Activated B cell treated with CpG ODN at 0.5 μM for 24 hours (primary cell): ENCODE measurements at places on chromosomes 16 and 17. TPM values are rescaled to one million over a fixed set of nuclear protein-coding genes. Genes with fewer than 3 reads are reported as not detected.

The NAT9 gene
- total RNA-seq, result 59.4 and 79.7 TPM in 2 replicates

The TPSB2 gene
- total RNA-seq, result not detected in 2 replicates

The SHISA6 gene
- total RNA-seq, result not detected in 2 replicates

The ATP1B2 gene
- total RNA-seq, result not detected in 2 replicates

The GAST gene
- total RNA-seq, result not detected in 2 replicates

The DOK4 gene
- 0.66 and 0.73 TPM in 2 replicates for total RNA-seq

The GRIN2C gene
- total RNA-seq, result not detected in 2 replicates

The KRTAP4-4 gene
- total RNA-seq, result not detected in 2 replicates

The CLEC3A gene
- total RNA-seq, result not detected in 2 replicates

The RPA1 gene
- 99.8 and 109 TPM in 2 replicates for total RNA-seq

The C16orf89 gene
- not detected in 2 replicates for total RNA-seq

The GPR139 gene
- not detected in 2 replicates for total RNA-seq

The ATP6V0D1 gene
- 70.2 and 74.5 TPM in 2 replicates for total RNA-seq

The TP53TG3 gene
- total RNA-seq, result not detected in 2 replicates

The PIMREG gene
- 0.27 and 0.69 TPM in 2 replicates for total RNA-seq

The OTOA gene
- 0.42 and 0.60 TPM in 2 replicates for total RNA-seq

The MT1H gene
- 1.3 TPM in 1 of 2 replicates, not detected in the other for total RNA-seq

The TRAPPC2L gene
- 38.7 and 54.8 TPM in 2 replicates for total RNA-seq

The PDPR gene
- total RNA-seq, result 20.9 and 22.1 TPM in 2 replicates

The HSD11B2 gene
- total RNA-seq, result 0.49 TPM in 1 of 2 replicates, not detected in the other

The PMP22 gene
- not detected in 2 replicates for total RNA-seq

The SSTR5 gene
- not detected in 2 replicates for total RNA-seq

The MT1G gene
- 0.69 TPM in 1 of 2 replicates, not detected in the other for total RNA-seq

The ZNF75A gene
- total RNA-seq, result 84.0 and 97.9 TPM in 2 replicates

The TVP23B gene
- total RNA-seq, result 21.5 and 28.5 TPM in 2 replicates

The DBF4B gene
- 10.3 and 13.8 TPM in 2 replicates for total RNA-seq

The CIBAR2 gene
- not detected in 2 replicates for total RNA-seq

The DPEP1 gene
- not detected in 2 replicates for total RNA-seq

The CDH13 gene
- not detected in 2 replicates for total RNA-seq

The RUNDC3A gene
- 0.07 and 0.17 TPM in 2 replicates for total RNA-seq

The JMJD6 gene
- total RNA-seq, result 32.7 and 33.1 TPM in 2 replicates
